Left forelimb (tissue), 1 donor: ENCODE measurements at places on chromosomes 4 and X.
A peak's percentile ranks its signal among the peaks of the same experiment; 100 is the strongest.

- peak; percentile 75 for DNase-seq
These were observed at the start of gene CXCL3 for GRCh38 chr4:74038425-74039314. Gene CXCL3, minus strand, starts transcription at chr4:74038689. Its CDS starts 78 bp downstream, at chr4:74038611.

DNA sequence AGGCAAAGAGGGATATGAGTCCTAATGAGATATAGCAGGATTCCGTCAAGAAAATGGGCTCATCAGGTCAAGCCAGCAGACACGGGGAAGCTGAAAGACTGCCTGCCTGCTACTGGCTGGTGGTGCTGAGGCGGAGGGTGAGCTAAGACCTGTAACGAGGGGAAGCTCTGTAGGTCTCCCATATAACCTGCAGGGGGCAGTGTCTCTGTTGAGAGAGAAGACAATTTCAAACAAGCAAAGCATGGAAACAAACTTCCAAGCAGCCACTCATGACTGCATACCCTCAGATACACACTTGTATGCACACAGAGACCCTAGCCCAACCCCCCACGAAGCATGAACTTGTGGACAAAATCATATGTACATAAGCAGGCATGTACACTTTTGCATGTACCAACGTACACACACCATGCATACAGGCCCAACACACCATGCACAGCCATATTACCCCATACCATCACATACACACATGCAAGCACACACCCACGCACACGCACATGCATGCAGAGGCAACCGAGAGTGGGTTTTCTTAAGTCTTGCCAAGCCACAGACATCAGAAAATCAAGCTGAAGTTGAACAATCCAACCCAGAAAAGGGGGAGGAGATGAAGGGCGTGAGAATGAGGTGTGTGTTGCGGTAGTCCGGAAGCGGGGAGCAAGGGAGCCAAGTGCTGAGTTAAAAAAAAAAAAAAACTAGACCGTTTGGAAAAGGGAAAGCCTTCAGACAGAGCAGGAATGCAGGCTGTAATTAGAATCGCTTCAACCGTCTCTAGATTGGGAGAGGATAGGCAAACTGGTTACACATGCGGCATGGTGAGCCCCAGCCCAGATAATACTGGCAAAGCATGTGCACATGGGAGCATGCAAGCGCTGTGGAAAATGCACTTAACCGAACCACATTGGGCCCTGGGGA, 71.0 kb downstream of the PJA1 start:
- DNase-seq, result no peak

DNA sequence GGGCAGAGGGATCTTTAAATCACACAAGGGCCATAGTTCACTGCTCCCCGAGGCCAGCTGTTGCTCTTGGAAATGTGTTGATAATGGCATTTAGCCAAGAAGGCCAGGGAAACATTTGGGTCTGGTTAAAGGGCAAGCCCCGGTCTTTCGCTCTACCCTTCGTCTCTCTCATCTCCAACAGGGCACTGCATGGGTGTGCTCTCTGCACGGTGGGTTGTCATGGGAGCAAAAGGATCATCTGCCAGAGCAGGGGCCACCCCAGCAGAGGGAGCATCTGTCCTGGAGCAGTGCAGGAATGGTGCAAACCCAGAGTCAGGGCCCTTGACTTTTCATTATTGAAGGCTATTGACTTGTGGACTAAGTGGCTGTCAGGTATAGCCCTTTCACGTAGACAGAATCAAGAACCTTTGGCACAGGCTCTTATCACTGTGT, 22.7 kb upstream of the PGRMC2 start:
- no peak for DNase-seq

DNA sequence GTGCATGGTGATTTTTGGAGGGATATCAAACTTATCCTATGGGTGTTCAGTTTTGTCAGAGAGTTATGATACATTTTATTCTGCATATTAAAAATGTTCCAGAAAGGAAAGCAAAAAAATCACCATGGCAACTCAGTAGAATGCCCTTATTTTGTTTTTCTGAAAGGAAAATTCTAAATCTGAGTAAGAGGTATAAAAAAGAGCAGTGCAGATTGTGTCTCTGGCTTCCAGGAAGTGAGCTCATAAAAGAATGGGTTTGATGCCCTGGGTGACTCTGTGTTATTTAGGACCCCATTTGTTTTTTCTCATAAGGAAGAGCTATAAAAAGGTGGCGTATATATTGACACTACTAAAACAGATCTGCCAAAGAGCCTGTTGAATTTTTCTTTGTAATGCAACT, 128.8 kb downstream of the UCHL1 start:
- DNase-seq, result no peak

GRCh38 chr4:1030559-1030958, 19.1 kb downstream of the FGFRL1 start:
- no peak for DNase-seq

GRCh38 chr4:10077483-10078335, 38.9 kb downstream of the WDR1 start:
- DNase-seq, result peak; percentile 46
